ENCODE measurements at places on chromosomes 1 and 21.

DNA sequence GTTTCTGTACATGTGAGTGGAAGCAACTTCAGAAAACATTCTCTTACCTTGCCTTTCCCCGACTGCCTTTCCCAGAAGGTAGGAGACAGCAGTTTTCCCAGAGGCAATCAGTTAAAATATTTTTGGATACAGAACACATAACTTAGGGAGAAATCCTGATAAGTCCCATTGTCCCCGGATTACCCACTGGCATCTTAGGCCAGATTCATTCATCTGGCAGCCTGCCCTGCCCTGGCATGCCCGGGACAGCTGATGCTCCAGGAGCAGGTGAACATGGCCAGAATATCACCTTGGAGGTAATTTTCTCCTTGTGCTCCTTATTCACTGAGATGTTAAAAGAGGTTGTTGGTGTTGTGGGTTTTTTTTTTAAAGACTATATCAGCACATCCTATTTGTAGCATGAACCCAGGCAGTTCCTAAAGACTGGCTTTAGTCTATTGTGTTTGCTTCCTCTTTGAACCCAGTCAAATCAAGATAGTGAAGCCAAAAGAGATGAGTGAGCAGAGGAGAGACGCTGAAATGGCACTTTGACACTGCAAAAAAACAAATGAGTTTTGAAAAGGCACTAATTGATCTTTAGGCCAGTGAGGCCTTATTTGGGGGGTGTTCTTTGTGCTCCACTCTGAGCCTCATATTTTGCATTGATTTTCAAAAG lies 139.6 kb downstream of the PLPP3 start:
- DNase-seq = no peak

DNA sequence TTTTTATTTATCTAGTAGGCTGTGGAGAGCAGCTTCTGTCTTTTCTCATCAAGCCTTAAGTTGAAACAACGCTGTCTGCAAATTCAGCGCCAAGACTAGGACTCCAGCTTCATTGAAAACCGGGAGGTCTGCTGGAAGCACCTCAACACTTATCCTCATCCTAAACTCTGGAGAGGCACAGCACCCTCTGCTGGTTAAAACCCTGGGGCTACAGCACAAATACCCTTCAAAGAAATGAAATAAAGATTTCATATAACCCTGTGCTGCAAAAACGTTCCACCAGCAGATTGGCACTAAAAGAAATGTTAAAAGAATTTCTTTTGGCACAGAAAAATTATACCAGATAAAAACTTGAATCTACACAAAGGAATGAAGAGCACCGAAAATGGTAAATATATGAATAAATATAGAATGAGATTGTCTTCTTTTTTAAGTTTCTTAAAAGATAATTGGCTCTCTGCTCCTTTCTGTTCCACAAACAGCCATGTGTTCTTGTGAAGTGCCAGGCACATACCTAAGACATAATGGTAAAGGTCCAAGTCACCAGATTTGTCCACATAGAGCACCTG lies 227.7 kb upstream of the SAMSN1 start:
- DNase-seq = no peak

- DNase-seq = no peak
Observed at GRCh38 chr21:37695111-37695510, 221.1 kb downstream of the KCNJ6 start.

DNA sequence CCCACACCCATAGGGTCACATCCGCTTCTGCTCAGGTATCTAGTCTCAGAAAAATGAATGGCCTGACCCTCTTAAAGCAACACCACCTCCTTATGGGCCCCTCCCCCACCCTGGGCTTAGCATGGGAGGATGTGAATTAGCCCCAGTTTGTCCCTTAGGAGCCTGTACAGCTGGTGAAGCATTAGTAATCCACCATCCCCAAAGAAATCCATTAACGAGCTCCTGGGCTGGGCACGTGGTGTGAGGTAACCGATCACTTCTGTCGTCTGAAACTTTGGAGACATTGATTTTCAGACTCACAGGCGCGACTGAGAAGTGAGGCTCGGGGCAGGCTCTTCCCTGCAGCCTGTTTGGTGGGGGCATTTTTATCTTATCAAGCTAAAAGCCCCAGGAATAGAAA lies 10.5 kb downstream of the RASSF5 start:
- DNase-seq = no peak

- no peak for DNase-seq
Observed at GRCh38 chr1:222314839-222315238, 233.1 kb downstream of the HHIPL2 start.

DNA sequence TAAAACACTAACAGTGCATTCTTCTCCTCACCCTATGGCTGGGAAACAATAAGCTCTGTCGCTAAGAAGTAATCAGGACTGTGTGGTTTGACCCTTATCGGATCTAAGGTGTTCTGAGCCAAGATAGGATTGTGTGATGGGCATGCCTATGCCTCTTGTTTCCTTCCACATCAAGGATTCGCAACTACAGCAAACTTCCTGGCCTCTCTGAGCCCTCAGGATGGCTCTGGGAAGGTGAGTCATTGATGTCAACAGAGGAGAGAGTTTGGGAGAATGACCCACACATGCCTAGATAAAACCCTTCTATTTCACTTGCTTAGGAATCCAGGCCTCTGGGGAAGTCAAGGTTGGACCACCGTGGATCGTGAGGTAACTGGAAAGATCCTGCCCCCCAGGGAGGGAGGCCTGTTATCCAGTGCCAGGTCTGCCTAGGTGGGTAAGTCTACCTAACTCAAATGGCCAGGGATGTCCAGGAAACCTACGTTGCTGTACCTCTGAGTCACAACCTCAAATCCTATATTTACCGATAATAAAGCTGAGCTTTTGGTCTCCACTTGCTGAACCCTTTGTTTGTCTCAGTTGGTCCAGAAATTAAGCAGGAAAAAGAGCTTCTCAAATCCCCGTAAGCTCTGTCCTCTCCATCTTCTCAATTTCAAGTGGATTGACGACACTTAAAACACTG lies 27.4 kb downstream of the TIAM1 start:
- no peak for DNase-seq

- no peak for DNase-seq
Observed at GRCh38 chr1:110668549-110668948, 6.2 kb downstream of the KCNA3 start.

All from NCI-H187 (cell line).